NCI-H1092 treated with DMSO at 0.1 percent for 48 hours (cell line): ENCODE measurements at places on chromosomes 1 and 21.

- DNase-seq = no peak
These were observed 18.8 kb downstream of the EMC1 start for GRCh38 chr1:19232524-19232846.

DNA sequence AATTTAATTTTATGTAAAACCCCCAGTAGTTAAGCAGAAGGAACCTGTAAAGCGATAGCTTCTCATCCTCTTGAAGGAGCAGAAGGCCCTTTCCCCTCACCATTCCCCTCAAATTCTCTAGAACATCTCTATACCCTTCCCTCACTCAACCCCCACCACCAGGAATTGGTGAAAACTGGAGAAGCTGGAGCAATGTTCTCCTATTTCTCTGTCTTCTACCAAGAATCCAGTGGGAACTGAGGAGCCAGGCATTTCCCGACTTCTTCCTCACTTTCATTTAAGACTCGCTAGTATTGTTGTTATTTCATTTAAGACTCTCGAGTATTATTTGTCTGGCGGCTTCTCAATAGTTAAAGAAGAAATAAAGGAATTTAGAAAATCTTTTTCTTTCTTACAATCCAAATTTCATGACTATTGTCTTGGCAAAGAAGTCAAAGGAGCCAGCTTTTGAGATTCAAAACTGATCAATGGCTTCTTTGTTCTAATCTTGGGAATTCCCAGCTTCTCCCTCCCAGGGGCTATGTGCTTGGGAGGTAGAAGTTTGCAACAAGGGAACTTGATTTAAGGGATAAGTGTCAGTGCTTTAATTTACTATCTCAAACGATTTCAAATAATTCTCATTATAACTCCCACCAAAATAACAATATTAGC, 253.3 kb upstream of the ADGRL2 start:
- DNase-seq = no peak

GRCh38 chr1:155137154-155137949, 1.7 kb downstream of the SLC50A1 start:
- no peak for DNase-seq

DNA sequence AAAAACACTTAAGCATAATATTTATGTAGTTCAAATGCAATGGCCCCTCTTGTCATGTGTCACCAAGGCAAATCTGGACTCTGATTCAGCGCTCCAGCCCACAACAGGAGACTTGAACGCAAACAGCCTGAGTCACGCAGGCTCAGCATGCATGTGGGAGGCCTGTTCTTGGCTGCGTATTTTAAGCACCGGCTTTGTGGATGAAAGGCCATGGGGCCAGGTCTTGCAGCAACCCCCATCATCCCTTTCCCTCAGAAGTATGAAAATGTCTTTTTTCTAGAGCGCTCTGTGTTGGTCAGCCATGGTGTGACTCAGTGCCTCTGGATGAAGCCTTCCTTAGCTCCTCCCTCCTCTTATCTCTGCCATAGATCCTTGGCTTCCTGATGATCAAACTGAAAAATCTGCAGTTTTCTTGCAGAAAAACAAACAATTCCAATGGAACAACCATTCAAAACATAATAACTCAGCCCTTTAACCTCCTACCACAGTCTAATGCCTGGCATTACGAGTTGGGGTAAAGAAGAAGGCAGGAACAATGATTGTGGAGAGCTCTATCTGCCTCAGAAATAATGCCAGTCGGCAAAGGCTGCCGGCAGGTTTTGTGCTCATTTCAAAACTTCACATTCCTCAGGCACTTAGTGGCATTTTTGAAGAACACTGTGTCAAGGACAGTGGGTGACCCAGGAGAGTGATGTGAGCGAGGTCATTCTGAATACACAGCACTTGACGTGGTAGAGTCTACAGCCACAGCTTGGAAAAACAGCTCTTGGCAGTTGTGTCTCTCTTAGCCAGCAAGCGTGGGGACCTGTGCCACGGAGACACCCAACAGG, 167.5 kb downstream of the CLIC6 start:
- no peak for DNase-seq
